Uterus (tissue), 4 donors: ENCODE measurements at places on chromosomes 3 and 15.

GRCh38 chr3:105827959-105828358 lies 40.9 kb downstream of the CBLB start:
- DNase-seq: peak; percentile 35

DNA sequence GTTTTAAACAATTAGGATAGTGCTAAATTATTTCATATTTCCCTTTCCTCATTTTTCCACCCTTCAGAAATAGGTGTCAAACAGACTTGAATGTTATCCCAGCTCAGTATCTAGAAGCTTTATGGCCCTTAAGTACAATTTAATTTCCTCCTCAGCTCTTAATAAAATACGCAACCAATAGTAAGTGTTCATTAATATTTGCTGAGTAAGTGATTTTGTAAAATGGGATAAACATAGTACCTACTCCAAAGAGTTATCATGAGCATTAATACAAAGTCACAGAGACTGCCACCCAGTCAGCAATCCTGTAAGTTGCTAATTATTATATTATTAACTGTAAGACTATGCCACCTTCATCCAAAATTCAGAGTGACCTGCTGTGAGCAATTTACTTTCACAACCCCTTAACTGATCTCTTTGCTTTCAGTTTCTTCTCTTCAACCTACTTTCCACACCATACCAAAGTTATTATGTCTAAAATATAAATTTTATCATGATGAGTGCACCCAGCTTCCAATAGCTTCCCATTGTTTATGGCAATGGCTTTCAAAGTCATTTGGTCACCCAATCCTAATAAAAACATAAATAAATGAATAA lies 30.7 kb upstream of the CLDN1 start:
- DNase-seq: no peak

- peak; percentile 49 for DNase-seq
Observed at GRCh38 chr3:154121701-154122551, 736 bp downstream of the ARHGEF26 start.

GRCh38 chr3:49198611-49199230 lies 27.3 kb downstream of the KLHDC8B start:
- no peak for DNase-seq

DNA sequence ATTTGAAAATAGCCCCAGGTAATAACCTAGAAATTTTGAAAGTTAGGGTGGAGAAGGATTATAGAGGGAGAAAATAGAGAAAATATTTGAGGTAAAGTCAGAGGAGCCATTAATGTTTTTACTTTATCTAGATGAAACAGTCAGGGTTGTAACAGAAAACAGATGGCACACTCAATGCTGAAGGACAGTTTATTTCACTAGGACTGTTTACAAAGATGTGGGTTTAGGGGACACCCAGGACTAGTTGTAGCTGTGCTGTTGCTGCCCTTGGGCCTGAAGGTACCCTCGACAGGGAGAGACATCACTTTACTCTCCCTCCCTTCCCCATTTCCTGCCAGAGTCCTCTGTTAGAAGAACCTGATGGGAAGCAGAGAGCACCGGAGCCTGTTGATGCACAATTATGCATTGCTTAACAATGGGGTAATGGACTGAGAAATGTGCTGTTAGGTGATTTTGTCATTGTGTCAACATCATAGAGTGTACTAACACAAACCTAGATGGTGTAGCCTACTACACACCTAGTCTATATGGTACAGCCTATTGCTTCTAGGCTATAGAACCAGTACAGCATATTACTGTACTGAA lies 103.8 kb downstream of the GALK2 start:
- DNase-seq: no peak

DNA sequence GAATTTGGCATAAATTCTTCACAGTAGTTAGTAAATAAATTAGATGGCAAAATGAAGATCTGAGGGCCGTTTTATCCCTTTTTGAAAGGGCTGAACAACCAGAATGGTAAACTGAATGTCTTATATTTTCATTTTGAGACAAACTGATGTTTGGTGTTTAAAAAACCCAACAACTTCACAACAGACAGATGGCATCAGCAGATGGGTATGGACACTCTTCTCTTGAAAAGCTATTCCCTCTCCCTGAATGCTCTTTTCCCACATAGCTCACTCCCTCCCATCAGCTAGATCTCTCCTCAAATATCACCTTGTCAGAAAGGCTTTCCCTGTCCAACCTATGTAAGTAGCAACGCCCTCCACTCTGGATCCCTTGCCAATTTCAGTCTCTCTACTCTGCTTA lies 33.3 kb downstream of the EMC4 start:
- DNase-seq: no peak

GRCh38 chr3:135192929-135193328 lies 397.9 kb downstream of the EPHB1 start:
- no peak for DNase-seq

DNA sequence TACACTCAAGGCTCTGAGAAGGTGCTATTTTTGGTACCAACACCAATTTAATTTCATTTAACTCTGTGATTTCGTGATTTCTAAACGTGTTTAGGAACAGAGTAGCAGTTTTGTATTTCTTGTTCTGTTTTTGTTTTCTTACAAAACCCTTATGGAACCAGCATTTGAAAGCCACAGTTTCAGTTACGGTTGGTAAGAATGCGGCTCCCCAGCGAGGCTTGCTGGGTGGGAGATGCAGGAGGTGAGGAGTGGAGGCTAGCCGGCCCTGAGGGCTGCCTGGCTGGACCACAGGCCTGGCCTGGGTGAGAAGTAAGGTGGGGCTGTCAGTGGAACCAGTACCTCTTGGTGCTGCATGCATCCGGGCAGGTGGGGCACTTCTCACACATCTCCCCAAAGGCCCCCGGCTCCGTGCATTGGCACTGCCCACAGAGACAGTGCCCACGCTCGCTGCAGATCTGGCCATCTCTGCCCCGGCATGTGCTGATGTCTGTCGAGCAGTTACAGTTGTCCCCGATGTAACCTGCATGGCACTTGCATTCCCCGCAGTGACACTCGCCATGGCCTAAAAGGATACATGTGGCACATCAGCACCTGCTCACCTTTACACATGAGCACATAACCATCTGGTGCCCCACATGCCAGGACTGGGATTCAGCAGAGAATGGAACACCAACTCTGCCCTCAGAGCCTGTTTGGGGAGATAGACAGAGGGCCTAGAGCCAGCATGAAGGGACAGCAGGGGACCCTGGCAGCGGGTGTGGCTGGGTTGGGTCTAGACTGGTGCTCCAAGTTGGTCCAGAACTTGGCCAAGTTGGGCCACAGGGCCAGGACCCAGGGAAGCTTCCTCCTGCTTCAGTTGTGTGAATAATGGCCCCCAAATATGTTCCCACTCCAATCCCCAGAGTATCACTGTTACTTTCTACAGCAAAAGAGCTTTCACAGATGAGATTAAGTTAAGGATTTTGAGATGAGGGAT lies 43.4 kb downstream of the UMPS start:
- DNase-seq: no peak

DNA sequence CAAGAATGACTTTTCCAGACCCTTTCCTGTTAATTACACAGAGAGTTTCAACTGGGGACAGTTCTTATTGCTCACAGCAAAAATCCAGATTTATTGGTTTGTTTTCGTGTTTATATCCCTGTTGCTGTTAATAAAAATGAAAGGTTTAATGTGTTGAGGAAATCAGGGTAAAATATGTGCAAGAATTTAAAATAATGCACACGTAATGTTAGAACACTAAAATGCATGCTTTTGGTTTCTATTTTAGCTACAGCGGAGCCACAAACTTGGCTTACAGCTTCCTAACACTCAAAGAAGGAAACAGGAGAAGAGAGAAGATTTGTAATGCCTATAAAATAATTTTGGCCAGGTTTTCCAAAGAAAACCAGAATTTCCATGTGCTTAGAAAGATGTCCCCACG lies 62.7 kb downstream of the CASR start:
- DNase-seq: no peak

- no peak for DNase-seq
Observed at GRCh38 chr3:171200052-171200749, 173.7 kb upstream of the SLC2A2 start.

GRCh38 chr3:31358473-31359070 lies 174.2 kb upstream of the STT3B start:
- no peak for DNase-seq

GRCh38 chr15:101071651-101072050 lies 152.5 kb downstream of the LRRK1 start:
- DNase-seq: no peak

GRCh38 chr3:127394031-127394430 lies 106.2 kb upstream of the PRR20G start:
- no peak for DNase-seq

DNA sequence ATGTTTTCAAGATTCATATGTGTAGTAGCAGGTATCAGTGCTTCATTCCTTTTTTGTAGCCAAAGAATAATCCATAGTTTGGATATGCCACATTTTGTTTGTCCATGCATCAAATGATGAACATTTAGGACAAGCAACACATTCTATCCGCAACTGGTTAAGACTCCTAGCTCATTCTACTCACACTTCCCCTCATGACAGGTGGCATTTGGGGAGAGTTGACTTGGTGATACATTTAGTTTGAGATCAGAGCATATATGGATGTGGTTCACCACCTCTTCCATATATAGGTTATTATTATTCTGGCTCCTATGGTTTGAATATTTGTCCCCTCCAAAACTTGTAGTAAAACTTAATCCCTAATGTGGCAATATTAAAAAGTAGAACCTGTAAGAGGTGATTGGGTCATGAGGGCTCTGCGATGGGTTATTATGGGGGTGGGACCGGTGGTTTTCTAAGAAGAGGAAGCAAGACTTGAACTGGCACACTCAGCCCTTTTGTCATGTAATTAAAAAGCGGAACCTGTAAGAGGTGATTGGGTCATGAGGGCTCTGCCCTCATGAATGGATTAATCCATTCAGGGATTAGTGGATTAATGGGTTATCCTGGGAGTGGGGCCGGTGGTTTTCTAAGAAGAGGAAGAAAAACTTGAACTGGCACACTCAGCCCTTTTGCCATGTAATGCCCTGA lies 75.3 kb upstream of the HRH1 start:
- no peak for DNase-seq
